Fibroblast of pulmonary artery (primary cell): ENCODE measurements at places on chromosomes 3 and 15.

GRCh38 chr15:28068930-28069329 is 30.2 kb downstream of the OCA2 start:
- no peak for DNase-seq

DNA sequence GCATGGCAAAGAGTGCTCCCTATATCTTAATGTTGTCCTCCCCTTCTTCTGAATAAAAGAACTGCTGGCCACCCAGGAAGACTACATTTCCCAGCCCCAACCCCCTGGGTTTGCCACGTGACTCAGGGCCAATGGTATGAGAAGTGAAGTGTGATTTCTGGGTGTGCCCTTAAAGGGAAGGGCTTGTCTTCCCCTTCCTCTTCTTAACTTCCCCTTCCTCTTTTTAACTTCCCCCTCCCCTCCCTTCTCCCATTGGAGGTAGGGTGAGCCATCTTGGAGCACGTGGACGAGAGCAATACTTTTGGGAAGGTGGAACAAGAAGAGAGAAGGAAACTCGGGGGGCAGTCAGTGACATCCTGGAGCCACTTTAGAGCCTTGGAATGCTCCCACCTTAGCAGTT is 6.8 kb upstream of the KBTBD12 start:
- DNase-seq, result no peak

DNA sequence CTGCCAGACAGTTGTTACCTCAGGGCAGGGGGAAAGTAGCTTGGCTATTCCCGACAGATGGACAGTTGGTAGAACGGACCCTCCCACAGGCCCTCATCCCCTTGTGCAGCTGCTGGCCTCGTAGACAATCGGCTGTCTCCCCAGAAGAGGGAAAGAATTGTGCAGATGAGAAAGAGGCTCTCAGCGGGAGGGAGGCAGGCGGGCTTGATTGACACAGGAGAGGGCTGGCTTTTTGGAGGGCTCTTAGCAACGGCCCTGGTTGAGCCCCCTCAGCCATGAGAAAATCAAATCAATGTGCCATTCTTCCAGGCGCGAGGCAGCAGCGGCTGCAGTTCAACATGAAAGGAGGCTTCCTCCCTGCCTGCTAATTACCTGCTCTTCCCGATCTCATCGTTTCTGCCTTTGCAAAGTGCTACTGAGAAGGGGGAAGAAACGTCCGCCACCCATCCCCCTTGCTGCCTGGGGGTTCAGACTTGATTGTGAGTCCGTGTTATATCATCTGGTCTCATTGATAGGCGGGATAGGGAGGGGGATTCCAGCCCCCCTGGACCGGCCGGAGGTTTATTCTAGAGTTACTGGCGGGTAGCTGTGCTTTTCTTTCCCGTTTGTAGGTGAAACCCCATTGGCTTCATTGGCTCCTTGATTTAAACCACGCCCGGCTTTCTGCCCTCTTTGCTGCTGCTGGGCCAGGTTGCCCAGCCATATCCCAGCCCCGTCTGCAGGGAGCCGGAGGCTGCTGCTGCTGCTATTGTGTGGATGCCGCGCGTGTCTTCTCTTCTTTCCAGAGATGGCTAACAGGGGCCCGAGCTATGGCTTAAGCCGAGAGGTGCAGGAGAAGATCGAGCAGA is at the start of gene TAGLN3:
Gene TAGLN3 (plus strand): TSS at position 287 of the 848 bp plus-strand sequence. CDS start 501 bp downstream, at position 788.
- no peak for DNase-seq

GRCh38 chr3:53255423-53255774 is 423 bp downstream of the TKT start:
- DNase-seq, result no peak

GRCh38 chr3:190234621-190235020 is 87.6 kb downstream of the CLDN1 start:
- no peak for DNase-seq

GRCh38 chr15:78394981-78395616 is 42.9 kb upstream of the IREB2 start:
- DNase-seq, result no peak

- DNase-seq, result no peak
These were observed 441 bp downstream of the CEP70 start for GRCh38 chr3:138593488-138594149.

DNA sequence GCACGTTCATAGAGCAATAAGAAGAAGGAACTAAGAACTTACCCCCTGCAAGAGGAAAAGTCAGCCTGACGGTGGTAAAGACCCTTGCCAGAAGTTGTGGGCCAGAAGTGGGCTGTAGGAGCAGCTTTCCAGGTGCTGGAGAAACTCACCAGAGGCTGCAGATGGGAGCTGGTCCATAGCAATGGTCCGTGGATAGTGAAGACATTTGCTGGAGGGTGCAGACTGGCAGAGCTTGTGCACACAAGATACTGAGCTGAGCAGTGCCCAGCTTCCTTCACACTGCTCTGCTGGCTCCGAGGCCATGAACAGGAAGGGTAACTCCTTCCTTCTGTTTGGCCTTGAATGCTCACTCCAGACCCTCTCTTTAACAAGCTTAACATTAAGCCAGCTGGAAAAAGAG is 149.8 kb upstream of the BNIP2 start:
- DNase-seq, result no peak

DNA sequence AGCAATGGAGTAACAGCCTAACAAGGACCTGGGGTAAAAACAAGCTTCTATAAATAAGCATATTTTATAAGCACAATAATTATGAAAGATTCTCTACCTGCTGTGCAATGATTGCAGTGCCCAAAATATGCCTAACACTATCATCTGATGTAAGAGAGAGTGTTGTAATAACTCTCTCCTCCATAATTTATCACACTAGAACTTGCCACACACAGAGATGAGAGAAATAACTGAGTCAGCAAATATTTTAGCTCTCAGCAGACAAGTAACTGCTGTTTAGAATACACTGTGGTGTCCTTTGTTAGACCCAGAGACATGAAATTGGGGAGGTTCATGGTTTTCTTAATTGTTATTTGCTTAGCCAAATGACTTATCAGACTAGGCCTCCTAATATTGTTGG is 105.3 kb upstream of the ACP3 start:
- DNase-seq, result no peak

GRCh38 chr15:33292717-33293307 is 18.0 kb upstream of the RYR3 start:
- peak; percentile 69 for DNase-seq

DNA sequence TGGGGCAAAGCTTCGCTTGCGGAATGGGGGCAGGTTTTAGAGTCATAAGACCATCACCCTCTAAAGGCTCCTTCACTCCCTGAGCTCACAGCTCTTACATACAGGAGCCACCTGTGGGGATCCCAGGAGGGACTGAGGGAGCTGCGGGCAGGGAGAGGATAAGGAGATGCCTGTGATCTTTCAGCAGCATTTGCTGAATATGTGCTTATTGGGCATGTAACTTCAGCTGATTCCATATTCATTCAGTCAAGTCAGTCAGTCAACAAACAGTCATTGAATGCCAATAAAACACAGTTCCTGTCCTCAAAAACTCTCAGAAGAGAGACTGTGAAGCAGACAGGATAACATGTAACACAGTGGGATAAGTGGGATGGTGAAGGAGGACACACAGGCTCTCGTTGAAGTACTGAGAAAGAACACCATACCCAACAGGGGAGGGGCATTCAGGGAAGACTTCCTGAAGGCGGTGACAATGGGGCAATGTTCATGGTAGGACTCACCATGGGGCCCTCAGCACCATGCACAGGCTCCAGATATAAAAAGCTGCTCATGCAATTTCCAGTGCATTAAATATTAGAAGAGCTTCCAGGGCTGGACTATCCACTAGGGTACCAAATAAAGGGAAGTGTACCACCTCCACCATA is 240.9 kb downstream of the UACA start:
- no peak for DNase-seq

DNA sequence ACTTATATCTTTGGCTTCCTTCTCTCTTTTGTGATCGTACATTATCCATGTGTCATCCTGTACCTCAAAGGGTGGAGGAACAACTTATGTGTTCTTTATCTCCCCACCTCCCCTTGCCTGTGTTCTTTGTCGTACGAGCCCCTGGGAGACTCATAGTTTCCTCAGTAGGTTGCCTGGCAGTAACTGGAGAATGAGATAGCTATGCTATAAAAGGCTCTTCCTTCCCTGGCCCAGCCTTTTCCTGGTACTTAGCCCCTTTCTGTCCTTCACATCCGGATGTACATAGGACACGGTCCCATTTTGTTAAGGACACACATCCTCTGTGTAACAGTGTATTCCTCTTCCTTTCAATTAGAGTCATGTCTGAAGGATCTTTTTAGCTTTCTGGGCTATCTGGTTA is 32.1 kb downstream of the PLCL2 start:
- DNase-seq, result peak; percentile 18

- DNase-seq, result no peak
These were observed 306.7 kb downstream of the LRTM1 start for GRCh38 chr3:54621184-54621583.

- no peak for DNase-seq
These were observed 343.5 kb downstream of the PDCD6IP start for GRCh38 chr3:34141841-34142337.

DNA sequence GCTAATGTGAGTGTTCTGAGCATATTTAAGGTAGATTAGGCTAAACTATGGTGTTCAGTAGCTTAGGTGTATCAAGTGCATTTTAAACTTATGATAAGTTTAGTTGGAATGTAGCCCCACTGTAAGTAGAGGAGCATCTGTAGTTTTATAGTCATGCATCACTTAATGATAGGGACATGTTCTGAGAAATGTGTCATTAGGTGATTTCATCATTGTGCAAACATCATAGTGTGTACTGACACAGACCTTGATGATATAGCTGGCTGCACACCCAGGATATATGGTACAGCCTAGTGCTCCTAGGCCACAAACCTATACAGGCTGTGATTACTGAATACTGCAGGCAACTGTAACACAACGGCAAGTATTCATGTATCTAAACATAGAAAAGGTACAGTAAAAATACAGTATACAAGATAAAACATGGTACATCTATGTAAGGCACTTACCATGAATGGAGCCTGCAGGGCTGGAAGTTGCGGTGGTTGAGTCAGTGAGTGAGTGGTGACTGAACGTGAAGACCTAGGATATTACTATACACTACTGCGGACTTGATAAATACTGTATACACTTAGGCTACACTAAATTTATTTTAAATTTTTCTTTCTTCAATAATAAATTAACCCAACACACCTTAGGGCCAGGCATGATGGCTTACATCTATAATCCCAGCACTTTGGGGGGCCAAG is 17.9 kb downstream of the DNAH1 start:
- no peak for DNase-seq

GRCh38 chr3:13414040-13414729 is 5.9 kb downstream of the NUP210 start:
- DNase-seq, result no peak
